Skeletal muscle cell (primary cell): ENCODE measurements at places on chromosomes 5 and 9.
A peak's percentile ranks its signal among the peaks of the same experiment; 100 is the strongest.

DNA sequence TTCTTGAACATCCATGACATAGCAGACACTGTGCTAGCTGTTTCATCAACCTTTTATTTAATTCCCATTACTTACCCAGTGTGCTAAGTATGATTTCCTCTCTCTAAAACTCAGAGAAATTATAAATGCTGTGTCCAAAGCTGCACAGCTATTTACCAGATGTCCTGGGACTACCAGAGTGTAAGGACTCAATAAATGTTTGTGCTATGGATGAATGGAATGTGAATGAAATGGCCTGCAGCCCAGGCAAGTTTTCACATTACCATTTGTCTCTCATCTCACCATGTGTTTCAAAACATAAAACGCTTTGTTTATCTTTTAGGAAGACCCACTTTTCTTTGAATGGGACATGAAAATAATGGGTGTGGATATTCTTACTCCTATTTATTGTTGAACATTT, 96.2 kb downstream of the ARHGEF28 start:
- DNase-seq: no peak

GRCh38 chr9:118928722-118929121, 440.5 kb downstream of the BRINP1 start:
- no peak for DNase-seq

DNA sequence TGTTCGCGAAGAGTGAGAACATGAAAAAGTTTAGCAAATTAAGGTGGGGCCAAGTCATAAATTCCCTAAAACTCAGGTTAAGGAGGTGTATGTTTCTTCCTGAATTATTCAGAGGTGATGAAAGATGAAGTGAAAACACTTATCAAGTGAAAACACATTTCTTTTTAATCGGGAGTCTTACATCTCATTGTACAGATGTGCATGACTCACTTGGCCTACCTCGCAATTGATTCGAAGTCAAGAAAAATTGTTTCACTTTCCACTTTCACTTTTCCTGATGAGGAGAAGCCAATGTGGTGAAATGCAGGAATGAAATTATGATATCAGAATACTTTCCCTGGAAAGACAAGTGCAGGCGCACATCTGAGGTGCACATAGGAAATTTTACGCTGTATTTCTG, 78.7 kb downstream of the SLC25A46 start:
- DNase-seq: peak; percentile 2

GRCh38 chr9:99041618-99042017, 63.3 kb upstream of the TGFBR1 start:
- no peak for DNase-seq

DNA sequence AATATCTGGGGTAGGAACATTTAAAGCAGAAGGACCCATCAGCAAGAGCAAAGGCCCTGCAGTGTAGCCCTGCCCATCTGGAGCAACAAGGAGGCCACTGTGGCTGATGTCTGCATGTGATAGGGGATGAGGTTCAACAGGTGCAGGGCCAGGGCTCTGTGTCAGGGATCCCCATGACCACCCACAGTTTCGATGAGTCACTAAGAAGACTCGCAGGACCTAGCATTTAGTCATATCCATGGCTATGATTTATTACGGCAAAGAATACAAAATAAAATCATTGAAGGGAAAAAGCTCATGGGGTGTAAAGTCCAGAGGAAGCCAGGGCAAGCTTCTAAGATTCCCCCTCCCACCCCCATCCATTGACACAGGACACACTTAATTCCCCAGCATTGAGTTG, 188.6 kb downstream of the ADGRV1 start:
- DNase-seq: peak; percentile 26

DNA sequence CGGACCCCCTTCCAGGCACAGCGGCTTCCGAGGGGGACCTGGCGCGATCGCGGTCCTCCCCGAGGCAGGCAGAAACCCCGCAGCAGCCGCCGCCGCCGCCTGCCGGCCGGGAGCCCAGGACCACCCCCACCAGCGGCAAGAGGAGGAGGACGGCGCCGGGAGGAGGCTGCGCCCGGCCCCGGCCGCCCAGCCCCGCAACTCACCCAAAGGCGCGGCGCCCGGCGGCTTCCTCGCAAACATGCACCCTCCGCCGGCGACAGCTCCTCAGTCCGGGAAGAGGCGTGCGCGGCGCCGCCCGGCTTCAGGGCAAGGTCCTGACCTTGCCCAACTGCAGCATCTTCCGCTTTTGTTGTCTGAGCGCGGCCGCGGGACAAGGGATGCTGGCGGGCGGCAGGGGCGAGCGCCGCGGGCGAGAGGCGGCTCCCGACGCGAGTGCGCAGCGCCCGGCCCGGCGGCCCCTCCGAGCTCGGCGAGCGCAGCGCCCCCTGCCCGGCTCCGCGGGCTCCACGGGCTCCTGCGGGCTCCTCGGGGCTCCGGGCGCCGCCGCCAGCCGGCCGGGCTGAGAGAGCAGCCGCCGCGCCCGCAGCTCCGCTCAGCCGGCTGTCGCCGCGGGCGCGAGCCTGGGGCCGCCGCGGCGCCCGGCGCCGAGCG, 507 bp downstream of the CTNND2 start:
- DNase-seq: no peak

GRCh38 chr5:14234204-14234603, 91.1 kb downstream of the TRIO start:
- no peak for DNase-seq

DNA sequence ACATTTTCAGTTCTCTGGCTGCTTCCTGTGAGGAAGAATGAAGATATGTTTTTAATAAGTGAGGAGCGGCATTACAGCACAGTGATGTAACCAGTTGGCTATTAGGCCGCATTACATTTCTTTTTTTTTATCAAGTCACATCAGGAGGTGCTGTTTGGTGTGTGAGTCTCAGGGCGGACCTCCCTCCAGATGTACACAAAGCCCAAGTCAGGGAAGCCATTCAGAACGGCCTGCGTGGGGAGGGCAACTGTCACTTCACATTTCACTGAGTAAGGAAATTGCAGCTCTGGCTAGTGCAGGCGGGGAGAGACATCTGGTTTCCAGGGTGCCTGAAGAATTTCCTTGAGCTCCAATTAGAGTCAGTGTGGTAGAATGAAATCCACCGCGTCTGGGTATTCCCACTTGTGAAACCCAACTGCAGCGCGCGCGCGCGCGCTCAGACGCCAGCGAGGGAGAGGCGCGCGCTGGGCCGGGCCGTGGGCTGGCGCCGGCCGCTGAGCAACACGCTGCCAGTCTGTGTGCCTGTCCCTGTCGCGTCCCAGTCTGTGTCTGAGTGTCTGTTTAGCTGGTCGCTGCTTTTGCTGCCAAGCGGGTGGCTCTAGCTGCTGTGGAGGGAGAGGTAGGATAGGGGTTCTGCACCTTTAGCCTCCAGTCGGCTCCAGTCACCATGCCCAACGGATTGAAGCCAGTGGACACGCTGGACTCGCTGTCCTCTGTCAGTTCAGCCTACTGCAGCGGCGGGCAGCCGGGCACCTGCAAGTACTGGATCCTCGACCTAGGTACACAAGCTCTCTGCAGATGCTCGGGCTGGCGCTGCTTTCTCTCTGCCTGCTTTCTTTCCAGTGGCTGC, 140.8 kb upstream of the OTULINL start:
- peak; percentile 89 for DNase-seq

GRCh38 chr9:133727876-133728441, 10.2 kb downstream of the SARDH start:
- DNase-seq: no peak

- no peak for DNase-seq
Observed at GRCh38 chr5:54553659-54554207, 36.2 kb downstream of the SNX18 start.

- DNase-seq: no peak
Observed at GRCh38 chr9:110738982-110739381, 70.4 kb downstream of the MUSK start.

GRCh38 chr5:170108266-170108785, 2.6 kb downstream of the FOXI1 start:
- DNase-seq: no peak

DNA sequence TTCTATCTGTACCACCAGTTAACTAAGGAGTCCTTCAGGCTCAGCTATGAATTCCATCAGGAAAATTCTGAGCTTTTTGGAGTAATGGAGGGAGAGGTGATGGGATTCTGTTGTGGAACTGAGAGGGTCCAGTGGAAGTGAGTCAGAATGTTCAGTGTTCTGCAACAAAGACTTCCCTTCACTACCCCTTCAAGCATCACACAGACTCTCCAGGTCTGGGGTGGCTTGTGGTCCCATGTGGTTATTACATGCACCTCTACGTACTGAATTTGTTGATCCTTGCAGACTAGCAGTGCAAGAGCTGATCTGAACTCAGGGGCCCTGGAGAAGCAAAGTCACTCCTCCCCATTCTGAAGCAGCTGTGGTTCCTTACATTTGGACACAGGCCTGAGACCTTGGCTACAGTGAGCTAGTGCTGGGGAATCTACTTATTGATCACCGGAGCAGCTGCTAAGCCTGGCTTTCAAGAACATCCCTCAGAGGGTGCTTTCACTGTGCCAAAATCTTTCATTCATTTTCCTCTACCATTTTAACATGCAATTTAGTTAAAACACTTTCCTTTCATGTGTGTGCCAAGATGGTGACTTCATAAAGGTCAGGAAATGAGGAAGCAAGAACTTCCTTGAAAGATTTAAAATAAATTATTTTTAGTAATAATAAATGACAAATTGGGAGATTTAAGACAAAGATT, 75.0 kb upstream of the TNC start:
- DNase-seq: no peak

DNA sequence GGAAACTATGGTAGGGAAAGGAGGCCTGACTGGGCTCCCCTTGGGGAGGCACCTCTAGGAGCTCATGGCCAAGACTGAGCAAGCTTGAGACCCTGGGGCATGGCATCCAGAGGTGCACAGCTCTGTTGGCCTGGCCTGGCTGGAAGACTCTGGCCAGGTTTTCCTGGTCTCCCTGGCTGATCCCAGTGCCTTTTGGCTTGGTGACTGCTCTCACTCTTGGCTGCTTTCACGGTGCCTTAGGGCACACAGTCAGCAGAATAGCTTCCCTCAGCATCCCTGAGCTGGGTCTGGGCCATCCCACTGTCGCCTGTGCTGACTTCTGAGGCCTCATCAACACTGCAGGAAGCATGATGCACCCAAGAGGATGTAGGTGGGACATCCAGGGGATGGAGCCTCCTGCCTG, 13.4 kb upstream of the DELE1 start:
- no peak for DNase-seq
